Liver (tissue), 10 donors: ENCODE measurements at places on chromosomes 16 and 17. TPM values are rescaled to one million over a fixed set of nuclear protein-coding genes. Genes with fewer than 3 reads are reported as not detected.

The WFDC1 gene
- total RNA-seq, result 1.5 TPM

The RAP1GAP2 gene
- total RNA-seq, result 1.6 TPM

The CRISPLD2 gene
- 3.4 TPM for total RNA-seq

The GP1BA gene
- 2.3 TPM for total RNA-seq

DNA sequence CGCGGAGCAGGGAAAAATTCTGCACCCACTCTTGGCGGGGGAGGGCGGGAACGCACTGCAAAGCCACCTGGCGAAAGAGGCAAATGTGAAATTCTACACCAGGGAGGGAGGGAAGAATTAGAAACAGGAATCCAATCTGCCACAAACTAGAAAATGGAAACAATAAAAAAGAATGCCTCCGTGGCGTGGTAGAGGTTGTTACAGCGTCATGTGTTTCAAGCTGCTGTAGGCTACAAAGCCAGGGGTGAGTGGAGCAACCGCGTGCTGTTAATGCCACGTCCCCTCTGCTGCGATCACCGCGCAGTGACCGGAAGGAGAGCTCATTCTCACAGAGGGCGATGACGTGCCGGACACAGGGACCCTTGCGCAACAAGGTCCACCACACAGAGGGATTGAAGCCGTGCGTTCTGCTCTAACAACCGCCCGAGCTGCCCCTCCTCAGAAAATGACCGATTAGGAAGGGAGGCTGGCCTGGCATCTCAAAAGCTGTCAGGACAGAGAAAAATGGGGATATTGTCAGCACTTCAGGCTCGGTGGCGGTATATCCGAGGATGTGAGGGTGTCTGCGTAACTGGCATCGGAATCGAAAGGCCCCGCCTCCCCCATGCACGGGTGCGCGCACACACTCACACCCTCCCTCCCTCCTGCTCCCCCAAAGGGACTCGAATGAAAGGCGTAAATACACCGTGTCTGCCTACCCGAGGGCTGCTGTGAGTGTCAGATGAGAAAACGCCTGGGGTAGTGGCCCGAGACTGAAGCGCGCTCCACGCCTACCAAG is 70.8 kb upstream of the TNRC6C start:
- no peaks in the 10 kb centered on the region for H3K36me3 ChIP-seq
- no peaks in the 10 kb centered on the region for H3K27me3 ChIP-seq
- H3K4me1 ChIP-seq, result peaks cover 4% of the 10 kb centered on the region
- peak; percentile 40 for DNase-seq

The HOXB13 gene
- not detected for total RNA-seq

DNA sequence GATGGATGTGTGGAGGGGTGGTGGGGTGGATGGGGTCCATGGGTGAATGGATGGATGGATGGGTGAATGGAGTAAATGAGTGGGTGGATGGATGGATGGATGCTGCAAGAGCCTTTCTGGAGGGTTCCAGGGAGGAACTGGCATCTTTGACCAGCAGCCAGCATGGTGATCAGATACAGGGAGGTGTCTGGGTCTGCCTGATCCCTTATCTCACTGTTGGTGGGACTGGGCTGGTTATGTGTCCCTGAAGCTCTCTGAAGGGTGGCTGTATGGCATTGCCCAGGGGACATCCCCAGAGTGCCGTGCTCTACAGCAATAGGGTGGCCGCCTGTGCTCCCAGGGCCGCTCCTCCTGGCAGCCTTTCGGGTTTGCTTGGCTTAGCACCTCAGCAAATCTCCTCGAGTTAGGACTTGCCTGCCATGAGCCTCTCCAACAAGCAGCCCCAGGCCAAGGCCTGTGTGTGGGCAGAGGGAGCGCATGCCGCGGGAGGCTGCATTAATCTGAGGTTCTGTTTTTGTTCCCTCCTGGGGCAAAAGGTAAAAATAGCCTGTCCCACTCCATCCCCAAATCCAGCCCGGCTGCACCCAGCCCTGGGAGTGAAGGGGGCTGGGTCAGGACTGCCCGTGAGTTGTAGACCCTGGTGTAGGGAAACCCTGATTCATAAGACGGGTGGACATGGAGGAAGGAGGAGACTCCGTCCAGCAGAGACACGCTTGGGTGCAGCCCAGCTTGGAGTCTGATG is 165.4 kb downstream of the SEC14L1 start:
- peaks cover 26% of the 10 kb centered on the region for H3K4me1 ChIP-seq
- no peaks in the 10 kb centered on the region for H3K27me3 ChIP-seq
- DNase-seq, result no peak
- H3K36me3 ChIP-seq, result no peaks in the 10 kb centered on the region
- peak overlapping the region; percentile 63 for H3K27ac ChIP-seq
- H3K4me3 ChIP-seq, result no peak overlapping the region

The ABCA6 gene
- 45.5 TPM for total RNA-seq

DNA sequence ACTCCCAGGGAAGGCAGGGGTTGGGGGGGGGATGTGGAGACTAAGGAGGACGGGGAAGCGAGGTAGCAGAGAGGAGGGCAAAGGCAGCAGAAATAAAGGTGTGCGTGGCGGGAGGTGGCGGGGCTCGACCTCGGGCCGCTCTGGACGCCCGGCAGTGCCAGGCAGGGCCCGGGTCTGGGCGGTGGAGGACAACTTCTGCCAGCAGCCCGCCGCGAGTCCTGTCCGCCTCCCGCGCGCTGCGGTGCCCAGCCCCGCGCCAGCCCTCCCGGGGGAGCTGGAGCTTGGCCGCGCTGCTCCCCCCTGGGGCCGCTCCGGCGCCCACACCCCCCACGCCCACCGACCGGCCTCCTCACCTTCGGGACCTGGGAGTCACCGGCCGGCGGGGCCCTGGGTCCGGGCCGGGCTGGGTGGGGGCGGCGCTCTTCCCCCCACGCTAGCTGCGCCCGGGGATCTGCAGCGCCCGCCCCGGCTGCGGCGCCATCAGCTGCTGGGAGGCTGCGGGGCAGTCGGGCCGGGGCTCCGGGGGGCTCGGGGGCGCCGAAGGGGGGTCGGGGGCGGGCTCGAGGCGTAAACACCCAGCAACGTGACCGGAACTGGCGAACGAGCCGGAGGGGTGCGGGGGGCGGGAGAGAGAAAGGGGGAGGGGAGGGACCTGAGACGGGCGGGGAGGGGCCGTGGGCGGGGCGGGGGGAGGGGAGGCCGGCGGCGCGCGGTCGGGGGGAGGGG is at the start of gene CCDC92B:
CCDC92B (minus strand) TSS at position 595 of the 726 bp plus-strand sequence. CDS start 14,507 bp downstream, outside the sequence.
- no peak within 1 kb of the TSS for H3K27ac ChIP-seq
- H3K27me3 ChIP-seq, result peaks cover 5% of the 10 kb centered on the region
- H3K4me3 ChIP-seq, result no peak within 1 kb of the TSS
- no peaks in the 10 kb centered on the region for H3K4me1 ChIP-seq
- no peaks in the 10 kb centered on the region for H3K36me3 ChIP-seq

The ARHGAP44 gene
- 0.14 TPM for total RNA-seq

GRCh38 chr16:28035866-28036393 is 27.6 kb downstream of the GSG1L start:
- no peaks in the 10 kb centered on the region for H3K36me3 ChIP-seq
- DNase-seq, result no peak
- peaks cover 3% of the 10 kb centered on the region for H3K27me3 ChIP-seq
- H3K27ac ChIP-seq, result no peak overlapping the region
- no peak overlapping the region for H3K4me3 ChIP-seq
- H3K4me1 ChIP-seq, result no peaks in the 10 kb centered on the region

DNA sequence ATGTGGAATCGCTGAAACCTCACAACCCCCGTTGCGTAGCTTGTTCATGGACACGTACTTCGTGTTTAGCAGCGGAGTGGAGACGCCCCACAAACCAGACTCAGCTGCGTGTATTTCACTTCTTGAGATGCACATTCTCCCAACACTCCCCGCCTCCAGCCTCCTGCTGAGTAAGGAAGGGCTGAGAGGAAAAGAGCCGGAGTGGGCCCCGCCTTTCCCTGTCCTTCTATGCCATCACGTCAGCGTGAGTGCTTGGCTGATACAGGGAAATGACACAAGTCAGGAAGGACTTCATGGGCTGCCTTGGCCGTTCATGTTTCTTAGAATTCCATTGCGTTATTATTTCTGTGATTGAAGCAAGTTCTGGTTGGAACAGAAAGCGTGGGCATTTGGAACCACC is 68.6 kb upstream of the CBX4 start:
- no peaks in the 10 kb centered on the region for H3K4me1 ChIP-seq
- H3K36me3 ChIP-seq, result no peaks in the 10 kb centered on the region
- H3K27ac ChIP-seq, result no peak overlapping the region

DNA sequence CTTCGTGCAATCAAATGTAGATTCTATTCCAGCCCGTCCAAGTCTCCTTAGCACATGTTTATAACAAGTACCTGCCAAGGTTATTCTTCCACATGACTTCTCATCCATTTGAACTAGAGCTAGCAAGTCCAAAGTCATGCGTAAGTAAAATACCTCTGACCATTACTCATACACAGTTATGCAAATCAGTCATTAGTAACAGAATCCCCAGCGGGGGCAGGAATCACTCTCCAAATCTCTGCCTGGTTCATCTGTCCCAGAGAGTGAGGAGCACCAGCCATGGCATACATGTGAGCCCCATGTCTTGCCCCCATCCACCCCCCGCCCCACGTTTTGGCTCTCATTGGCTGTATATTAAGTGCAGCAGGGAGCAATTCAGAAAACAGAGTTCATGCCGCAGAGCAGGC is 27.7 kb downstream of the SRL start:
- H3K27me3 ChIP-seq, result no peaks in the 10 kb centered on the region
- no peak for DNase-seq
- H3K36me3 ChIP-seq, result no peaks in the 10 kb centered on the region
- no peak overlapping the region for H3K27ac ChIP-seq
- peaks cover 9% of the 10 kb centered on the region for H3K4me1 ChIP-seq

DNA sequence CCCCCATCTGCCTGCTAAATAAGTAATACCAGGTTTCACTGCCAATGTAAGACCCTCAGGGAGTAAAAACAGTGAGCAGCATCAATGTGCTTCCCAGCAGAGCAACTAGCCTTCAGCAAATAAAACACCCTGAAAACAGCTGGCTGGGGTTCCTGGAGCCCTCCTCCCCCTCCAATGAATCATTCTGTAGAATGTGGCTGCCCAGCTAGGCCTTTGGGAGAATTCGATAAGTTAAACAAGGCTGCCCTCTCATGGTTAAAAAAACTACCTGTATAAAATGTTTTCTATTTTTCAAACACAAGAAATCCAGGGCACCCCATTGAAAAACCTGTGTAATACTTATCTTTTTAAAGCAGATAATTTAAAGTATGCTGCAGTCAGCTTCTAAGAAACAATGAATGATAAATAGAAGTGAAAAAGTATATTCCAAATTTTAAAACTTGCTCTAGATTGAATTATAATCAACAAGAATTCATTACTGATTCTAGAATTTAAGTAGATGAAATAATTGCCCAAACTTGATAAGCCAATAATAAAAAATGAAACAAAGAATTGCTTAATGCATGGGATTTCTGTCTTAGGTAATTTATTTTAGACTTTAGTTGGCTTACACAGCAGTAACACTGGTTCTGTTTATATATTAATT is 9.4 kb upstream of the TOM1L1 start:
- H3K4me1 ChIP-seq, result peaks cover 13% of the 10 kb centered on the region
- no peaks in the 10 kb centered on the region for H3K27me3 ChIP-seq
- DNase-seq, result no peak
- no peak overlapping the region for H3K4me3 ChIP-seq
- no peaks in the 10 kb centered on the region for H3K36me3 ChIP-seq

DNA sequence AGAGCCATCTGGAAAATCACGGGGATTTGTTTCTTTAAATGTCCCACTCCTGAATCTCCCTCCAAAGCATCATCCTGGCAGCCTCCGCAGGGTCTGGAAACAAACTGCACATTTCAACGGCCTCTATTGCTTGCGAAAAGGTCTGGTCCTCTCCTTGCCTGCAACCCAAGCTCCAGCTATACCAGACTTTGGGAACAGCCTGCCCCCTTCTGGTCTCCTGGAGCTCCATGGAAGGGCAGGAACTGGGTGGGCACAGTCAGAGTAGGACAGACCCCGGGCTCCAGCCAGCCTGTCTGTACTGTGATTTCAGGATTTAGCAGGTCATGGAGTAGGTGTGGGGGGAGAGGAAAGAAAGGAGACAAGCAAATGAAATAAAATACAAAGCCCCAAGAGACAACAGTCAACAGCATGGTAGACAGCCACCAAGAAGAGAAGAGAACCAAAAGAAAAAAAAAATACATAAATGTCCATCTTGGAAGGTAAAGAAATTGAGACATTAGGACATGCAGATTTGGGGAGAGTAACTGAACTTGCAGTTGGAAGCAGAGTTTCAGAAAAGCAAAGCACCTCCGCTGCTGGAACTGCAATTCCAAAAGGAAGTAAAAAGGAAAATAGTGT is 2.7 kb downstream of the XYLT1 start:
- no peak overlapping the region for H3K27ac ChIP-seq
- no peaks in the 10 kb centered on the region for H3K27me3 ChIP-seq
- no peaks in the 10 kb centered on the region for H3K36me3 ChIP-seq
- DNase-seq, result no peak
- H3K4me1 ChIP-seq, result peaks cover 9% of the 10 kb centered on the region

DNA sequence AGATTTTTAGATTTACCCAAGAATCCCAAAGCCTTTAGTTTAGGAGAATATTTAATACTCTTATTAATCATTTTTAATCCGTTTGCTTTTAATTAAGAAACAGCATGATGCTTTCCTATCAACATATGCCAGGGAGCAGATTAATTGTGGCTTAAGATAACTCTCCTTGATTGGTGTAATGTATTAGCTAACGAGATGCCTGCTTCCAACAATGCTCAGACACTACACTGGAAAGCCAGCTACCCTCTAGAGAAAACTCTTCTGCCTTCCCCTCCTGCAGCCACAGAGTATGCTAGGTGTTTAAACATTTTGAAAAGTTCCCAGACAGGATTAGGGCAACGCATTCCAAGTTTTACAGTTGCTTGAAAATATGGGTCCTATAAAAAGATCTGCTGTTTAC is 142.2 kb downstream of the AATF start:
- no peak for DNase-seq
- no peaks in the 10 kb centered on the region for H3K27me3 ChIP-seq
- H3K4me3 ChIP-seq, result no peak overlapping the region
- no peaks in the 10 kb centered on the region for H3K4me1 ChIP-seq
- no peak overlapping the region for H3K27ac ChIP-seq
- peaks cover 53% of the 10 kb centered on the region for H3K36me3 ChIP-seq

DNA sequence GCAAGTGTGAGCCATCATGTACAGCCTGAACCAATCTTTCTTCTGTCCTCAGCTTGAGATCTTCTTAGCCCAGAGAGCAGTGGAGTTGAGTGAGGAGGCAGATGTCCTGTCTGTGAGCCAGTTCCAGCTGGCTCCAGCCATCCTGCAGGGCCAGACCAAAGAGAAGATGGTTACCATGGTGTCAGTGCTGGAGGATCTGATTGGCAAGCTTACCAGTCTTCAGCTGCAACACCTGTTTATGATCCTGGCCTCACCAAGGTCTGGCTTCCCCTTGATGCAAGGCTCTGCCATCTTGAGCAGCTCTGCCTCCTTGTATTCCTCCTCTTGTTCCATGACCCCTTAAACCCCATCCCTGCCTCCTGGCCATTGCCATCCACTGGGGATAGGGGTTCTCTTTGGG is 9.6 kb downstream of the CDK5RAP3 start:
- peaks cover 58% of the 10 kb centered on the region for H3K36me3 ChIP-seq
- no peak overlapping the region for H3K4me3 ChIP-seq
- no peak for DNase-seq
- no peak overlapping the region for H3K27ac ChIP-seq
